ENCODE measurements at places on chromosomes 11 and 22. TPM values are rescaled to one million over a fixed set of nuclear protein-coding genes. Genes with fewer than 3 reads are reported as not detected.
A peak's percentile ranks its signal among the peaks of the same experiment; 100 is the strongest.

The SLC6A5 gene
- total RNA-seq: not detected

The SPDYC gene
- total RNA-seq: not detected

The OR52W1 gene
- total RNA-seq: not detected

DNA sequence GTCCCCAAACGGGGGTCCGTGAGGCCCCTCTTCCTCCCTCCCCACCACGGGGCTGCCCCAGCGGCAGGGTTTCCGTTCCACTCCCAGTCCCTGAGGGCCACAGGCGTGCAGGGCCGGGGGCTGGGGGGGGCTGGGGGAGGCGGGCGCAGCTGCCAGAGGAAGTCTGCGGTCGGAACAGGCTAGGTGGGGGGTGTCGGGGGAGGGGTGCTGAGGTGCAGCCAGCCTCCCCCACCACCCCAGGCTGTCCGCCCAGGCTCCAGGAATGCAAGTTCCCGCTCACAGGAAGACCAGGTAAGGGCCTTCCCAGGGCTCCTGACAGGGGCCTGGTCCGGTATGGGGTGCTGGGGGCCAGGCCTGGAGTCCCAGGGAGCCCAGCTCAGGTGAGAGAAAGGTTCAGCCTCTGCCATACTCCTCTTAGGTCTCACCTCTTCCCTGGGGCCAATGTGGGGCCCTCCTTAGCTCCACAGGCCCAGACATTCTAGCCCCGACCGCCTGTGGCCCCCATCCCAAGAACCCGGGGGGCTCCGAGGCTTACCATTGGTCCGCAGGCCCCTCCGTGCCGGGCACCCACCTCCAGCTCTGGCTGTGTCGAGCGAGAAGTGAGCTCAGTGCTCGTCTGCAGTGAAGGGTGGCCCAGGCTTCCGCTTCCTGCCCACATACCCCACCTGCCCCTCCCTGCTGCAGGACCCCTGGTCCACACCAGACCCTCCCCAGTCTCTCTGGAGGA is at the start of gene PTPRCAP:
PTPRCAP (minus strand) TSS at position 601 of the 727 bp plus-strand sequence; CDS start at position 538, 63 bp downstream.
- no peaks in the 10 kb centered on the region for H3K27me3 ChIP-seq
- H3K36me3 ChIP-seq: no peaks in the 10 kb centered on the region
- H3K4me3 ChIP-seq: no peak within 1 kb of the TSS
- H3K27ac ChIP-seq: no peak within 1 kb of the TSS
- no peak for DNase-seq
- peaks cover 1% of the 10 kb centered on the region for H3K4me1 ChIP-seq

DNA sequence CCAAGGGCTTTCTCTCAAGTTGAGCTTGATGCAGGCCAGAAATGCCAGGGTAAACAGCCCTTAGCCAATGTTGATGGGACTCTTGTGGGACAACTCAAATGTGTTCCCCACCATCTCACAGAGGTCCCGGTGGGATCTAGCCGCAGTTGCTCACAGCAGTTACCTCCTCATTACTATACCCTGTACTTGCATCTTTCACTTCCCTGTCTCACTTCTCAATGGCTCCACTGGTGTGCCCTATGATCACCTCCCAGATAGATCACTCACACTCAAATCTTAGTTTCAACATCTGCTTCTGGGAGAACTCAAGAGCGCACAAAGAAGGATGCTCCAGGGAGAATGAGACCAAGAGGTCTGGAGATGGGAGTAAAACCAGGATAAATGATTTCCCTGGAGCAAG is 47.0 kb downstream of the RCN1 start:
- no peaks in the 10 kb centered on the region for H3K4me1 ChIP-seq
- no peak for DNase-seq
- H3K27ac ChIP-seq: peak overlapping the region; percentile 38
- no peaks in the 10 kb centered on the region for H3K36me3 ChIP-seq
- no peaks in the 10 kb centered on the region for H3K27me3 ChIP-seq

Data from hepatocyte (in vitro differentiated cells).